T47D (cell line): ENCODE measurements at places on chromosomes 11 and 22.

DNA sequence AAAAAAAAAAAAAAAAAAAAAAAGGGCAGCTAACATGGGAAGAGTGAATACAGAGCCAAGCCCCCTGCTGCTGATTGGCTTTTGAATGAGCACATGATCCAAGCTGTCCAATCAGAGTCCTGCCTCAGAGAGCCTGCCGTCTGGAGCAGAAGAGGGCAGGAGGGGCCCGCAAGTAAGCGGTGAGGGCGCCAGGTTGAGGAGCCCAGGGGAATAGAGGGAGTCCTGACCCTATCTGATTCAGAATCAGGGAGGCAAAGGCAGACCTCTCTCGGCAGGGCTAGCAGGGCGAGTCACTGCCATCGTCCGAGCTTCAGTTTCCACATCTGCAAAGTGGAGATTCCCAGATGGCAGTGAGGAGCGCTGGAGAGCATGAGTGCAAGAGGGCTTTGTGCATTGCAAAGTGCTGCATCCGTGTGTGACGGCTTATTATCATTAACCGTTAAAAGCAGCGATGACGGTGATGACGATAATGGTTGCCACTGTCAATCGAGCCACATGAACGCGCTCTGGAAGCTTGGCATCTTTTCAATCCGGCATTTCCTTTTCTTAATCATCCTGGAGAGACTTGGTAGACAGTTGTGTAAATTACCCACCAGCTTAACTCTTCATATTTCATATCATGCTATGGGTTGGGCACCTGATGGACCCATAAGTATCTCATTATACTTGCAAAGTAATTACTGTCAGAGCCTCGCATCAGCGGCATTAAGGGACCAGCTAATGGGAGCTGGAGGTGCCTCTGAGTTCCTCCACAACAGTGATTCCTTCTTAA, 68.6 kb upstream of the ATXN10 start:
- DNase-seq, result no peak

DNA sequence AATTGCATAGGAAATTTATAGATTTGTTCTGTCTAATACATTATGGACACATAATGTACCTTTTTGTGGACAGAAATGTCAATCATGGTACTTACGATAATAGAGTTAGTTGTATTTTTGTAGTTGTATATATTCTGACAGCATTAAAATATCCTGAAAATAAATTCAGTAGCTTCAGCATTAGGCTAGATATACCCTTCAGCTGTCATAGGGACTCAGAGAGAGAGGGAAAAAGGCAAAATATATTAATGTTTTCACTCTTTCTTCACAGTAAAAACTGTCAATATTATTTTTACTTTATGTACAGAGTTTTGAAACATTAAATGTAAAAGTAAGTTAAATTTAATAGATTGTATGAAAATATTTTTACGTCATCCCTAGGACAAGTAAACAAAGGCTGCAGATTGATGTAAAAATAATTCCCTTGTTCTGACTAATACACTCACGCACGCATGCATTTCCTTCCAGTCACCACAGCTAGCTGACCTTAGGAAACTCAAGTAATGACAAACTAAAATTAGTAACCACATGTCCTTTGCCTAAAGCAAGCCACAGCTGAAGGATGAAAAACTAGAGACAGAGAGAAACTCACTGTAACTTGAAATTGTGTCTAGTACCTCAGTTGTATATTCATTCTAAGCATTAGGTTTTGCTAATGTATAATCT, 104.7 kb upstream of the CARD18 start:
- DNase-seq, result no peak

GRCh38 chr11:117185736-117186430, 7.3 kb downstream of the SIDT2 start:
- no peak for DNase-seq

GRCh38 chr22:33467620-33468095, 409.5 kb upstream of the SYN3 start:
- no peak for DNase-seq

- DNase-seq, result no peak
These were observed 42.4 kb downstream of the ADAMTS15 start for GRCh38 chr11:130490682-130491449.

- no peak for DNase-seq
These were observed 65.4 kb downstream of the LINC01488 start for GRCh38 chr11:69546735-69547370.
